RPMI7951 (cell line): ENCODE measurements at places on chromosomes 4 and X.

DNA sequence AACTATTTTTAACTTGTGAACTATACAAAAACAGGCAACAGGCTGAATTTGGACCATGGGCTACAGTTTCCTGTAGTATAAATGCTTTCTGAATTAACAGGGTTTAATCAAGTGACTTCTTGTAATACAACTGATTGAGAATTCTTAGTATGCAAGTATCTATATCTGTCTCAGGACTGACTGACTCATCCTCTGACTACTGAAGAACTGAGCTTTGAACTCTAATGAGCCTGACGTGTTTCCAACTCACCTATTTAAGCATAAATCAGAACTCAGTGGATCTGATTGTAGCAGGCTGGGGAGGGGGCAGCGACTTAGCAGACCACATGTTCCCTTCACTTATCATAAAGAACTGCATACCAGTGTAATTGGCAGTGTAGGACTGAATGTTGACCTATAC lies 7.8 kb downstream of the SPATA4 start:
- no peak for DNase-seq

DNA sequence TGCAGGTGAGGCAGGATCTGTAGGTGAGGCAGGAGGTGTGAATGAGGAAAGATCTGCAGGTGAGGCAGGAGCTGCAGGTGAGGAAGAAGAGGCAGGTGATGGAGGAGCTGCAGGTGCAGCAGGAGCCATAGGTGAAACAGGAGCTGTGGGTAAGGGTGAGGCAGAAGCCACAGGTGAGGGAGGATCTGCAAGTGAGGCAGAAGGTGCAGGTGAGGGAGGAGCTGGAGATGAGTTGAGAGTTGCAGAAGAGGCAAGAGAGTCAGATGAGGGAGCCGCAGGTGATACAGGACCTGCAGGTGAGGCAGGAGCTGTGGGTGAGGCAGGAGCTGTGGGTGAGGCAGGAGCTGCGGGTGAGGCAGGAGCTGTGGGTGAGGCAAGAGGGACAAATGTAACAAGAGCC lies 27.1 kb upstream of the PNMA3 start:
- no peak for DNase-seq

- DNase-seq: no peak
Measured at GRCh38 chr4:168981942-168982341, 28.1 kb downstream of the CBR4 start.

- no peak for DNase-seq
Measured at GRCh38 chr4:146193628-146194027, 18.1 kb downstream of the LSM6 start.

DNA sequence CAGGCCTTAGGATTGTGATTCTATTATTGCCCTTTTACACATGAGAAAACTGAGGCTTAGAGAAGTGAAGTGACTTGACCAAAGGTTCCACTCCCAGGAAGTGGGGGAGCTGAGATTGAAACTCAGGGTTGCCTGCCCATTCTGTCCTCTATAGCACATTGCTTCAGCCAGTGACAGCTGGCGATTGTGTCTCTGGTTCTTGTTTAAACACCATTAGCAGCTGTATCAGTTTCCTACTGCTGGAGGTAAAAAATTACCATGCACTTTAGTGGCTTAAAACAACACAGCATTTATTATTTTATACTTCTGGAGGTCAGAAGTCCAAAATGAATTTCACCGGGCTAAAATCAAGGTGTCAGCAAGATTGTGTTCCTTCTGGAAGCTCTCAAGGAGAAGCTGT lies 205.8 kb upstream of the MAMLD1 start:
- DNase-seq: no peak

DNA sequence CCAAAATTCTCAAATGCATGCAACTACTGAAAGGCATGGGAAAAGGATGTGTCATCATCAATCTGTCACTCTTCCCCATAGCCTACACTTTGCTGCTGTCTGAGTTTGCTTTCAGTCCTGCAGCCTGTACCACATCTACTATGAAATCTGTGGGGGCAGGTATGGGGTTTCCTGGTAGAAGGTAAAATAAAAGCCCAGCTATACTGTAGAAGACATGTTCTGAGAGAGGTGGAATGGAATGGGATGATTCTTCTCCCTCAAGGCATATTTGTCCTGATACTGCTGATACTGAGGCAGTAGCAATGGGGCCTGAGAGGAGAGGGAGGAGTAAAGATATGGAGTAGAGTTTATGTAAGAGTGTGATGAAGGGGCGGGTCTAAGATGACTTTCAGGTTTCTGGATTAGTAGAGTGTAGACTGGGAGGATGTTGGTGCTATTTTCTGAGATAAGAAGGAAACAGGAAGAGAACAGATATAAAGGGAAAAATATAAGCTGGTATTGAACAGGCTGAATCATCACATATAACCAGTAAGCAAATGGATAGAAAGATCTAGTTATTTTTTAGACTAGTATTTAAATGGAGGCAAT lies 38.7 kb upstream of the GYPA start:
- no peak for DNase-seq

GRCh38 chr4:120922381-120923206 lies at the start of gene PRDM5:
PRDM5 (minus strand) TSS chr4:120922726; CDS start chr4:120922608, 118 bp downstream.
- peak; percentile 61 for DNase-seq

DNA sequence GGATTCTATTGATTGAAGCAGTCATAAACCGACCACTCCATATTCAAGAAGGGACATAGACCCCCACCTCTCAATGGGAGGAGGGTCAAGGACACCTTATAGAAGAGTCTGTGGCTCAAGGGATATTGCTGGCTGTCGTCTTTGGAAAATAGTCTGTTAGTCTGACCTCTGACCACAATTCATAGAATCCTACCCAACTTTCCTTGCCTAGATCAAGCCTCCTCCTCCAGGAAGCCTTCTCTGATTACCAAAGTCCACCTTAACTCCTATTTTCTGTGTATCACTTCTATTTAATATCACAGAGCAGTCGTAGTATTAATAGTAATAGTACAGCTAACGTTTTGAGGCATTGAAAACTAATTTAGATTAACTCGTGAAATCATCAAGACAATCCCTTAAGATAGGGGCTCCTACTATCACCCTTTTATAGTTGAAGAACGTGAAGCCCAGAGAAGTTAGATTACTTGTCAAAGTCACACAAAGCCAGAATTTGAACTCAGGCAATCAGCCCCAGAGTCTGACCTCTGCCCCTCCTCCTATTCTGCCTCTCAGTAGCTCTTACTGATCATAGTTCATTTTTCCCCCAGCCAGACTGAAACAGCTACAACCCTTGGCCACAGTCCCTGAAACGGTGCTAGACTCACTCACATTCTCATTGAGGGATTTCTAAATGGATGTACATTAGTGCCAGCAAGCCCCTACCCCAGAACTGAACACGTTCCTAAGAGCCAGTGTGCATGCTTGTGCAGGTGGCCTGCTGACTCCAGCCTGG lies 636.6 kb downstream of the MID1IP1 start:
- no peak for DNase-seq

DNA sequence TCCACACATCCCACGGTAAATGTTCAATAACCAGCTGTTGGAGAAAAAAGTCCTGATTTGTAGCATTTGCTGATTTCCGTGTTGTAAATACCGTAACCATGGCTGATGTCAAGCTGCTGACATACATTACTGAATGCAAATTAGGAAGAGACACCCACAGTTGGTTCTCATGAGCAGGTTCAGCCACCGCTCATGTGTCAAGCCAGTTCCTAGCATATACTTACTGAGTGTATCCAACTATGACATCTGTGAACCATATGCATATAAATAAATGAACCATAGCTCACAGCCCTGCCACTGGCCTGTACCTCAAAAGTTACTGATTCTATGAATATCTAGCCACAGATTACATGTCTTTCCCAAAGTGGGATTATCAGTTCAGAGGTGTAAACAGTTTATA lies 29.5 kb downstream of the FHDC1 start:
- DNase-seq: no peak
